ENCODE measurements at places on chromosomes 3 and 15.

DNA sequence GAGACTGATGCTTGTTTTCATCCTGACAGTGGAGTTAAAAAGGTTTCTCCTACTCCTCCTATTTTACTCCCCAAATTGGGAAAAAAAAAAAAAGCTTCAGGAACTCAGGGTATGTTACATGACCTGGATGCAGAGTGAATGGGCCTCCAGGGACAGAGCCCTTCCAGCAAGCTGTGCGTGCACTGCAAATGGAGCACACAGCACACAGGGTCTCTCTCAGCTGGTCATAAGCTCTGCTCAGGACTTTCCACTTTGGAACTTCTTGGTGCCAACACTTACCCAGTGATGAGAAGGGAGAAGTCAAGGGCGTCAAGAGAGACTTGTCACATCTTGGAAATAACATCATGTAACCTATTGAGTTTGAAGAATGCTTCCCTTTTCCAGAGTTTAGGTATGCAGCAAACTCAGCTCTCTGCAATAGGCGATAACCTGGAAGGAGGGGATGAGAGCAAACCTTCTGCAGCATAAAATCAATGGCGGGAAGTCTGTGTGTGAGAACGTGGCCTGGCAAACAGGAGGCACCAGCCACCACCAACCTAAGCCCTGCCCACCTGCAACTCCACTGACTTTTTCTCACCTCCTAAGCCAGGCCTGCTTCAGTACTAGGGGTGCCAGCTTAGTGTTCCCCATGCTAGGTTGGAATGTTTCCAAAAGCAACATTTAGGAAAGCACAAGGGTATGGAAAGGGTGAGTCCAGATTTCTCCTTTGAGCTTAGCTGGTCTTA lies 39.8 kb downstream of the MYZAP start:
- no peak for DNase-seq

DNA sequence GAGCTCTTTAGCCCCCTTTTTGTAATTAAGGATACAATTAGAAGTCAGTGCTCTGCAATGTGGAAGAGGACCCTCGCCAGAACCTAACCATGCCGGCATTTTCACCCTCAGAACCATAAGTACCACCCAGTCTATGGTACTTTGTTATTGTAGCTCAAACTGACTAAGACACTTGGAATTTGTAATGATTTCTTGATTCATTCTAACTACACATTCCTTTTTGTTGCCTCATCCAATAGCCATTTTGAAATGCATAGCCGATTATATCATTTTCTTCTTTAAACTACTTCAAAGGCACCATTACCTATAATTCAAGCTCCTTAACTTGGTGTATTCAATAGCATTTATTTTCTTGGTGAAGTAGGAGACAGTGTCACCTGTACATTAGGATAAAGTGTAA lies 61.4 kb downstream of the GLB1 start:
- DNase-seq, result no peak

- DNase-seq, result no peak
Observed at GRCh38 chr3:133934996-133935842, 39.5 kb upstream of the RAB6B start.

DNA sequence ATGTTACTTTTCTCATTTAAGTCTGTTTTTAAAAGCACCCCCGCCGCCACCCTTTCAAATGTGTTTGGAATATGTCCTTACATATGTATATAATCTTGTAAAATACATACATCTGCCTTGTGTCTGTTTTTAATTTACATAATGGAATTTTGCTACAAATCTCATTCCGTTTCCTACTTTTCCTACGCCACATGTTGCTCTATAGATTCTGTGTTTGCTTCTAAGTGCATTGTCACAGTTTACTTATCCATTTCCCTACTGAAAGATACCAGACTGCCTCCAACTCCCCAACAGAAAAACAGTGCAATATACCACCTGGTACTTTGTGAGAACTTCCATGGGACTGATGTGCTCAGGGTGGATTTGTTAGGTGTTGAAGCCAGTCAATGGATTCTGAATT lies 70.2 kb downstream of the ABHD5 start:
- no peak for DNase-seq

DNA sequence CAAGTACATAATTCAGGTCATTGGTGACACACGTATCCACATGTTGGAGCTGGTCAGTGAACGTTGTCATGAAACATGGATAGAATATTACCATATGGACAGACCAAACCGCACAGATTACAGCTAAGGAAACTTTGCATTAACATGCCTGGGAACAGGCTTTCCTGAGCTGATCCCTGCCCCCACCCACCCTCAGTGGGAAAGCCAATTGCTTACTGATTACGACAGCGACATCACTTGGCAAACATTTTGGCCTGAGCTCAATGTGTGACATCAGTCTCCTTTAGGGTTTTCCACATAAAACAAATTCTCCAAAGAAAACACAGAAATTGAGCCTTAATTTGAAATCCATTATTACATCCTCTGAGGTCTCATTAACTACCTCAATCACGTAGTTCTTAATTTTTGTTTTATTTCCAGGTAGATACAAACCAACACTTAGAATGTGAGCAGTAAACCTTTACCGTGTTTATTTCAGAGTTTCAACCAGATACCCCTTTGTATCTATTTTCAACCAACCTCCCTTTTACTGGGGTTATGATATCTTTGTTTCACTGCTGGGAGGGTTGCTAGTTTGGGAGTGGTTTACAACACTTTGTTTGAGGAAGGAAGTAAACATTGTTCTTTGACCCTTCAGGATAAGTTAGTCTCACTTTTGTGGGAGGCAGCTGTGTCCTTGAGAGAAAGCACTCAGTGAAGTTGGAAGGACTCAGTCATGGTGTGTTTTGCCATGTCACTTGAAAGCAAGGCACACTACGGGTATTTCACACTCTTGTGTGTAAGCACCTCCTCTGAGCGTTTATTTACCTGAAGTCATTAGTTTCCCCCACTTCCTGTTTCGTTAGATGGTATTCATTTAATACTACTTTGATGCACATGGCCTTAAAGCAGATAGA lies 103.1 kb downstream of the CMSS1 start:
- DNase-seq, result no peak

DNA sequence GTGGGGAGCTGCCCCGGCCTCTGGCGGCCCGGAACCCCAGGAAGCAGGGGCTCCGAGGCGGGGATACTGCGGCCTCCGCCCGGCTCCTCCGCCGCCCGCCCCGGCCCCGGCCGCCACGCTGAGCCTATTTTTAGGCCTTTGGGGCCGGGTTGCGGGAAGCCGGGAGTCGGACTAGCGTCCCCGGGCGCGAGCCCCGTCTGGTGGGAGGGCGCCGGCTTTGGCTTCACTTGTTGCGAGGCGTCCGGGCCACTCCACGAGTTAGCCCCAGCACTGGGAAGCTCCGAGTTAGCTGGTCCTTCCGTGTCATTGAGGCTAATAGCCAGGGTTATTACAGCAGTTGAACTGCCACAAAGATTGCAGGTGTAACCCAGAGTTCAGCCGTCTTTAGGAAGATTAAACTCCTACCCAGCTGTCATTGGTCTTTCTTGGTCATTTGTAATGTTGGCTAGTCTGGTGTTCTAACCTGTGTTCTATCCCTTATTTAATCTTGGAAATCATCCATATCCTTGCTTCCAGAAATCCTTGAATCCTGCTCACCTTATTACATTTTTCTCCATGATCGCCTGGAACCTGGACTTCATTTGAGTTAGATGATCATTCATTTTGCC lies 791 bp downstream of the GYG1 start:
- DNase-seq, result peak; percentile 50

DNA sequence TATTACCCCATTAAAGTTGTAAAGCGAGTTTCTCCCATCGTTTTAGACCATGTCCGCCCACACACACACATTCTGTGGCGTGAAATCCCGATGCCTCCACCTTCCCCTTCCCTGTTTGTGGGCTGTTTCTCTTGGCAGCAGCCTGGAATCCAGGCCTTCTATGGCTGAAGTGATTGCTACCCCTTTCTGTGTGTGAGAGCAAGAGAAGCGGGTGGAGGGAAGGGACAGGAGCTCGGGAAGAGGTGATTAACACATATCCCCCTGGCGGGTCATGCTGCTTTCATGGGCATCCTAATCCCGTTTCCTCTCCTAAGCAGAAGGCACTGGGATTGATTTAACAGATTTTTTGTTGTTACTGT lies 283.8 kb upstream of the RGMA start:
- DNase-seq, result no peak

DNA sequence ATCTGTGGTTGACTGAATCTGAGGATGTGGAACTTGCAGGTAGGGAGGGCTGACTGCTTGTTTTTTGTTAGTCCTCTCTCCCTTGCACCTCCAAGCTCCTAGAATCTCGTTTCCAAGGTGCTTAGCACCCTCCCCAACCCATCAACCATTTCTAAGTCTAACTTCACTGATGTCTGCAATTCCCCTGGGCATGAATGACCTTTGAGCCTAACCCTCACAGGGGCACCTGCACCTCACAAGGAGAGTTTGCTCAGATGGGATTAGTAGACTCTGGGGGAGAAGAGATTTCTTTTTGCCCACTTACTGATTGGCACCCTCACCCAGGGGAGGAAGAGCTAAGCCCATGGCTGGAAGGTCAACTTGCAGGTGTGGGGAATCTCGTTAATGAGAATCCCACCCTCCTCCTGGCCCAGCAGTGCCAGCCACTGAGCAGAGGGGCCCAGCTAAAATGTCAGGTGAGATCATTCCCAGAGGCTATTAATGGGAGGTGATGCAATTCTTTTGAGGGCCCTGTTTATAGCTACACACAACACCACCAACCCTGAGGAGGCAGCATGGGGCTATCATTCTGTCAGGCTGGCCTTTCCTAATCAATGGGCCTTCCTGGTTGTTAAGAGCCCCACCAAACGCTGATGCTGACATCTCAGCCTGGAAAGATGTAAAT lies 81.6 kb upstream of the HERC1 start:
- DNase-seq, result peak; percentile 68

All from GM13977 (cell line).